ENCODE measurements at places on chromosomes 12 and 14.
A peak's percentile ranks its signal among the peaks of the same experiment; 100 is the strongest.

DNA sequence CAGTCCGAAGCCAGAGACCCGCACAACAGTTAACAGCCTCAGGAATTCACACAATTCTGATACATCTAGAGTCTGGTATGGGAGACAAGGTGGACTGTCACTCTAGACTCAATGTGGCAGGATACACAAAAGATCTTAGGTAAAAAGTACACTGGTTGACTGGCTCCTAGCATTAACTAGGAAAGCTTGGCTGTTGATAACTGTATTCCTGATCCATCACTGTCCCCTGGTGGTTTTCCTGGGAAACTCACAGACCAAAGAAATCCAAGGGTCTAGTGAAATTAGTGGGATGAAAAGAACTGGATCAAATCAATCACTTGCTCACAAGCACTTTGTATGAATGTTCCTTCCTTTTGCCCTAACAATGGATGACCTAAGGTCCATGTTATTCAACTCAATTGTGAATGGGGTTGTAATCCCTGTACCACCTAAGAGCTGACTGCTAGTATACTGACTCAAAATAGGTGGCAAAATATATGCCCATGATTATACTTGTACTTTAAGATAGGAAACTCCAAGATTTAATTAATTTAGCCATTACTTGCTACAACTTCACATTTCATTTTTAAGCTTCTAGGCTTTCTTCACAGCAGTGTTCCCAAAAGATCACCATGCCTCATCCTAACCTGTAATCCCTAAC, 14.0 kb downstream of the NPC2 start:
- peak; percentile 71 for DNase-seq

DNA sequence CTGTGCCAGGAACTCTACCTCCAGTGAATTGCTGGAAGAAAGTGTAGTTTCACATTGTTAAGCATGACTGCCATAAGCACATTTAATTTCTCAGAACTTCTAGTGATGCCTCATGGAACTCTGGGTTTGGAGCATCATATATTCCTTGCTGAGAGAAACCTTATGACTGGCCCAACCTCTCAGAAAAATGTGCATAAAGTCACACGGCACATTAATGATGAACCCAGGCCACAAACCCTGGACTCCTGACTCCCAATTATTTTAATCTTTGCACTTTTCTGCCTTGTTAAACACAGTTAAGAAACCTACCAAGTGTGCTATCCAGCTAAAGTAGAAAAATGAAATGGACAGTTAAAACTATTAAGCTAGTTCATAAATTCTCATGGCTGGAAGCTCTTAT, 5.6 kb downstream of the TCP11L2 start:
- DNase-seq = no peak

GRCh38 chr14:102317564-102318248, 1.8 kb upstream of the ZNF839 start:
- no peak for DNase-seq

DNA sequence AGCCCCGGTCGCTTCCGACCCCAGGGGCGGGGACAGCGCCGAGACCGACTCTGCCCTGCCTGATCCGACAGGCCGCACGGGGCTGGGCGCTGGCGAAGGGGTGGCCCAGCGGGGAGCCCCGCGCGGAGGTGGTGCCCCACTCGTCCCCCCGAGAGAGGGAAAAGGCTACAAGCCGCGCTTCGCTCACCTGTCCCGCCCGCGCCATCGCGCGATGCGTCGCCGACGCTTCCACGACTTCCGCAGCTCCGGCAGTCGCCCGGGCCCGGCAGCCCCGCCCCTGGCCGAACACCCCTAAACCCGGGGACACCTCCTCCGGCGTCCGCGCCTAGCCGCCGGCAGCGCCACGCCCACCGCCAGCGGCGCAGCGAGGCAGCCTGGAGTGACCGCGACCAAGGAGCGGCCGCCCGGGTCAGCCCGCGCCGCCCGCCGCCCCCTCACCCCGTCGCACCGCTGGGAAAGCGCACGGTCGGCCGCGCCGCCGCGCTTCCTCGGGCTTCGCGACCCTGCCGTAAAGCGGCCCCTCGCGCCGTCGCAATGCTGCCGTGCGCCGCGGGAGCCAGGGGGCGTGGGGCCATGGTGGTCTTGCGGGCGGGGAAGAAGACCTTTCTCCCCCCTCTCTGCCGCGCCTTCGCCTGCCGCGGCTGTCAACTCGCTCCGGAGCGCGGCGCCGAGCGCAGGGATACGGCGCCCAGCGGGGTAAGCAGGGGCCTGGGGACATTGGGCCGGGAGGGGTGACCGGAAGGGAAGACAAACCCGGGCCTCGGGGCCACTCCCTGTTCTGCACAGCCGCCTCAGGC, at the start of the genes BAG5 and COA8:
BAG5 (minus strand) TSS at position 229 of the 797 bp plus-strand sequence. CDS start 1,493 bp downstream, outside the sequence.
COA8 (plus strand) TSS at position 532 of the 797 bp plus-strand sequence; CDS start at position 574, 42 bp downstream.
- DNase-seq = peak; percentile 98

DNA sequence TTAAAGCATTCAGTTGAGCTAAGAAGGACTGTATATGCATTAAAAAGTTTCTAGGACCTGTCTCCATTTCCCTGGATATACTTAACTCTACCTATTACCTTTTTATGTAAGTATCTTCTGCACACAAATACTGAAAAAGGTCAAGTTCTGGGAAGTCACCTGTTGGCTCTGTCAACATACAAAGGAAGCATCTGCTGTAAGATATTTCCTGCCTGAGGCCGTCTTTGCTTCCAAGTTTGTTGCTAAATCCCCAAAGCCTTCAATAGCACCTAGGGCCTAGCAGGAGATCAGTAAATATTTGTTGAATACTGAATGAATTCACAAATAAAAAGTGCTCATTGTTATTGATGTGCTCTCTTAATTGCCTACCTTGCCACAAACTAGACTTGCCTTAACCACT, 188.4 kb downstream of the DUSP6 start:
- no peak for DNase-seq

DNA sequence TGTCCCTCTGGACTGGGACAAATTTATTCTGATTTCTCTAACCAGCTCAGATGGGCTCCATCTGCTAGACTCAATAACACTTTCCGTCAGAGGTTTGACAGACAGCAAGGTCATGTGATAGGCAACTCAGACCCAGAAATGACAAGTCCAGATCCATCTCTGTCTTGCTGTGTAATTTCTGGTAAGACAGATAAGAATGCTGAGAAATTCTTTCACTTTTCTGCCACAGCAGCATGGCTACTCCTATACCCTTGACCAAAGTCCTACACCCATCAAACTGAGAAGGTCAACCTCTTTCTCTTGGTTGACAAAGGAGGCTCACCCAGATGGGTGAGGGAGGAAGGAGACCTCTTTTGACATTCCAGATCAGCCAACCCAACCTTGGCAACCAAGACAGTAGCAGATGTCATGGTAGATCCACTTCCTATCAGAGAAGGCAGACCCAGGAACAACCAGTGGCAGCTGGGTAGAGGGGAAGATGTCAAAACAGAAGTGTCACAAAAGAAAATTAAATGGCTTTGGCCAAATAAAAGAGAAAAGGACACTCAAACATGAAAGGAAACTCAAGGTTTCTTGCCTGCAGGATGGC, 36.9 kb upstream of the PRKAB1 start:
- no peak for DNase-seq

DNA sequence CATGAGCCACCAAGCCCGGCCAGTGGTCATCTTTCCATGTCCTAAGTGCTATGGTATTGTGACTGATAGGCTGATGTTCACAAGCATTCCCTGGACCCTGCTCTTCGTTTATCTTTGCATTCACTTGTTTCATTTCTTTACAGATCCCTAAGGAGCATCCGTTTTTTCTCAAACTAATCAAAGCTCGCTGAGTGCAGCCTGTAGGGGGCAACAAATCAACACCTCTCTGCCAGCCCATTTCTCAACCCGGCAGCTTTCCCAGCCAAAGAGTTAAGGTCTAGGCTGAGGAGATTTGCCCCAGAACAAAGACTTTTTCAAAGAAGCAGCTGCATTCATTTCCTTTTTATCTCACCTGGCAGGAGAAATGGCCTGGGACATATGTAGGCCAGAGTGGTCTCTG, 12.1 kb downstream of the SIRT4 start:
- DNase-seq = peak; percentile 76

DNA sequence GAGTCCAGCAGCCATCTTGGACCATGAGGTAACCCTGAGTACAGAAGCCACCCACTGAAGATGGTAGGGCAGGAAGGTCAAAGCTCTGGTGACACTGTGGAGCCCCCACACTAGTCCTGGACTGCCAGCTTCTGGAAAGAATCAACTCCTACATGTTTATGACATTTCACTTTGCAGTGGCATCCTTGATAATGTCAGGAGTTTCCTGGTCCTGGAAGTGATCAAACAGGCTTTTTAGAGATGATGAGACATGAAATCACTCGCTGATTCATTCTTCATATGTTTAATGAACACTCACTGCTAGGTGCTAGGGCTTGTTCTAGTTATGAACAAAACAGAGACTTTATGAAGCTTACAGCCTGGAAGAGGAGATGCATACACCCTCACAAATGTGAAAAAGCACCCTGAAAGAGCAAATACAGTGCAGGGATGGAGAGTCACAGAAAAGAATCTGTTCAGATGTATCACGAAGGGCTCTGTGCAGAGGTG, 15.8 kb upstream of the HNF1A start:
- DNase-seq = no peak

DNA sequence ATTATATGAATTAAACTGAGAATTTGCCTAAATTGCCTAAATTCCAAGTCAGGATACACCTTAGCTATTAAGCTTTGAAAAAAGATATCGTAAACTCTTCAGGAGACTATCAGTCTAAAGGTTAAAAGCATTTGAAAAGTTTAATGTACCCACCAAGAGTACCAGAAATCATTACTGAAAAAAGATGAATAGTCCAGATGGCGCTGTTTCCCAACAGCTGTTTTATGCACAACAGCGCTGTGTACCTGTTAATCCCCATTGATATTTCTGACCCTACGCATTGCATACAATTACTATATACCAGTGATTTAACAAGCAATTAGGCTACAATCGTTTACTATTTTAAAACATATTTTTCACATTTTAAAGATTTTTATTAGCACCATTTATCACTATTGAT, 185.0 kb downstream of the PLCZ1 start:
- no peak for DNase-seq

DNA sequence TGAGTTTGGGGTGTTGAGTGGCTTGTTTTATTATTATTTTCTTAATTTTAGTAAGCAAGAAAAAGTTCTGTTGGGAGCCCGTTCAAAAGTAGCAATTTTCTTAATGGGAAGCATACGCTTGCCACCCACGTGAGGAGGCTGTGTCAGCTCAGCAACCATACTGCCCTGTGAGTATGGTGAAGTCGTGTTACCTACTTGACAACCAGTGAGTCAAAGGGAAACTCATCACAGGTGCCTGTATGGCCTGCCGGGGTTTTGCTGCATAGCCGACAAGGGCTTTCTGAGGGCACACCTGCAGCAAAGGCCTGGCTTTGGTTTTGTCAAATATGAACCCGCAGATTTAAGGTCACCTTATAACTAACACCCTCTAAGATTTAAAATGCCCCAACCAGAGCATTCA, 31.1 kb downstream of the PITPNM2 start:
- no peak for DNase-seq

- peak; percentile 96 for DNase-seq
These were observed at the start of gene PAX9 for GRCh38 chr14:36661506-36662257. TSS of gene PAX9 (plus strand) at chr14:36661860. CDS start at chr14:36662090, 230 bp downstream.

All from H7 (cell line).